ENCODE measurements at places on chromosomes 7 and 10.

GRCh38 chr7:138919911-138920310 is 61.3 kb downstream of the KIAA1549 start:
- no peak for DNase-seq

DNA sequence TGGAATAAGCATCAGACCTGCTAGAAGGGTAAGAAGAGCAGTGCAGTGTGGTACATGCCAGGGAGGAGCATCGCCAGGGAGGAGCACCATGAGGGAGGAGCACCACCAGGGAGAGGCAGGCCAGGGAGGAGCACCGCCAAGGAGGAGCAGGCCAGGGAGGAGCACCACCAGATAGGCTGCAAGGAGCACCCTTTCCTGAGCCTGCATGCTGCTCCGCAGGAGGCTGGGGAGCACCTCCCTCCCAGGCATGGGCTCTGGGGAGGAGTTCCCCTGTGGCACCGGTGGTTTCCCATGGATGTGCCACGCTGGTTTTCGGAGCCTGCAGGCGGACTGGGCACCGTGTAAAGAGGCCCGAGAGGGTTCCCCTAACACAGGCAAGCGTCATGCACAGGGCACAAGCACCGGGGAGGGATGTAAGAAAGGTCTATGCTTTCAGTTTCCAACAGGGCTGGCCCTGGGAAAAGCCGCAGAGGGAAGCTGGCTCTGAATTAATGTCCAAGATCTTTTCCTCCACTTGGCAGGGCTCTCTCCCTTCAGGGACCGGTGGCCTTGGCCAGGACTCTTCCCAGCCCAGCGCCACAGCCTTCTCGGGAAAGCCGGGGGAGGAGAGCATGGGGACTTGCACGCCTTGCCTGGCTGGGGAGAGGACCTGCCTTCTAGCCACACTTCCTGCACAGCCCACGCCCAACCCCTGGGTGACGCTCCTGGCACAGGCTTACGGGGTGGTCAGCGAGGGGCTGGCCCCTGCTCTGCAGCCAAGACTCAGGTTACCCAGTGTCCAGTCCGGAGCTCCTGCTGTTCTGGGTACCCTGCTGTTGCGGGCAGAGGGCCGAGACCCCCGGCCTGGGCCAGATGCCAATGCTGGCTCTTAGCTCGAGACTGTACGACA is 11.5 kb upstream of the GPER1 start:
- no peak for DNase-seq

DNA sequence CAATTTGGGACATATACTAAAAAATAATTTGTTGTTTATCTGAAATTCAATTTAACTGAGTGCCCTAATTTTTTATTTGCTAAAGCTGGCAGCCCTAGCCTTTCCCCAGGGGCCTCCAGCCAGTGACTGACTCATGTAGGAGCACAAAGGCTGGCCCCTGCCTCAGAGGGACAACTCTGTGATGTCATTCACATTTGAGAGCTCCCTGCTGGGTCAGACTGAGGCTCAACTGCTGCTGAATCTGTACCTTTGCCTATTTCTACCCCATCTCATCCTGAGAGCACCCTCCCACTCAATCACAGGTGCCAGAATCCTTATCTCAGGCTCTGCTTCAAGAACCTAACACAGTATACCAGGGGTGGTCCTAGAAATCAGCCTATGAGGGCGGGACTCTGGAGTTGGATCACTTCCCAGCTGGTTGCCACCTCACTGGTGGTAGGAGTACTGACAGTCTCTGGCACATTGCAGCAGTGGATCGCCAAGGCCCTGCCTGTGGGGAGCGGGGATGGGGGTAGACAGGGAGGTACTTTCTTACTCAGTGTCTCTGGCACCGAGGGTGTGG is 11.6 kb downstream of the GCK start:
- peak; percentile 84 for DNase-seq

DNA sequence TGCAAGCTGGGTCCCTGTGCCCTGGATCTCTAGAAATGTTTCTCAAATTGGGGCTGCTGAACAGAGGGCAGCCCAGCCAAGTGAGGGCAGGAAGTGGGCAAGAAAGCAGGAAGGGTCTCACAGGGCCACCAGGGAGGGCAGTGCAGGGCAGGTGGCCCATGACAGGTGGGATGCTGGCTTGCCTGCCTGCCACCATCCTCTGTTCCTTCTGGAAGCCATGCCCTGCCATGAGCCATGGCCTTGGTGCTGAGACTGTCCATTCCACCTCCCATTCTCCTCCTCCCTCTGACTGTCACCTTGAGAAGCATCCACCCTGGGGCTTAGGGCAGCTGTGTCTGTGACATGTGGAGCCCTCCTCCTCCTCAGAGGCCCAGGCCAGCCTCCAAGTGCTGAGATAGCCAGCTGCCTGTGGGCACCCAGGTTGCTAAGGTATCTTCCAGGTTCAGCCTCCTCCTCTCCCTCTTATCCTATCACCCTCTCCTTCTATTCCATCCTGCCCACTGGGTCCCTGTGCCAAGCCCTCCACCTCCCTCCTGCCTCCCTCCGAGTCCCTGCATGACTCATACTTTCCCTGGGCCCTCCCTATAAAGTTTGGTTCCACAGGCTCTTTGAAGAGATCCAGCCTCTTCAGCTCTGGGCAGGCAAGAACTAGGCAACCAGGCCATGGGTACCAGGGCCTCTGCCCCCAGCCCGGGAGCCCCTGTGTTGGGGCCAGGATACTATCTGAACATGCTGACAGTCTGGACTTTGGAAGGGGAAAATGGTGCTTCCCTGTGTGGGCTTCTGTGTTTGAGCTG is 1.3 kb downstream of the VSIR start:
- peak; percentile 89 for DNase-seq

DNA sequence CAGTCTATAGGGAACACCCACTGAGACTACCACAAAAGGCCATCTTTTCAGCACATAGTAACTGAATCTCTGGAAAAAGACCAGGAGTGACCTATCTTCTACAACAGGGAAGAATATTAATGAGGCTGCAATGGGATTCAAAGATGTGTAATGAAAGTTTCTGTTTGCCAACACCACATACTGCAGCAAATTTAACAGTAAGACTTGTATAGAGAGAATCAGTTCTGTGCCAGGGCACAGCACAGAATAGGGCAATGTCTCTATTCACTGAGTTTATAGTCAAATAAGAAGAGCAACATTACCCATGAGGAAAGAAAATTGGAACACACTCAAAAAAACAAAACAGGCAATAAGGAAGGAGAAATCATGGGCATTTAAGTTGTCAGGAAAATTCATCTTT is 91.4 kb upstream of the PTN start:
- DNase-seq = no peak

- no peak for DNase-seq
Measured at GRCh38 chr7:66845379-66846095, 75.5 kb upstream of the TMEM248 start.

GRCh38 chr10:119853574-119853973 is 19.1 kb downstream of the MCMBP start:
- no peak for DNase-seq

- no peak for DNase-seq
Measured at GRCh38 chr10:78640796-78641636, 427.8 kb upstream of the ZMIZ1 start.

- no peak for DNase-seq
Measured at GRCh38 chr7:128452552-128452951, 3.1 kb upstream of the HILPDA start.

DNA sequence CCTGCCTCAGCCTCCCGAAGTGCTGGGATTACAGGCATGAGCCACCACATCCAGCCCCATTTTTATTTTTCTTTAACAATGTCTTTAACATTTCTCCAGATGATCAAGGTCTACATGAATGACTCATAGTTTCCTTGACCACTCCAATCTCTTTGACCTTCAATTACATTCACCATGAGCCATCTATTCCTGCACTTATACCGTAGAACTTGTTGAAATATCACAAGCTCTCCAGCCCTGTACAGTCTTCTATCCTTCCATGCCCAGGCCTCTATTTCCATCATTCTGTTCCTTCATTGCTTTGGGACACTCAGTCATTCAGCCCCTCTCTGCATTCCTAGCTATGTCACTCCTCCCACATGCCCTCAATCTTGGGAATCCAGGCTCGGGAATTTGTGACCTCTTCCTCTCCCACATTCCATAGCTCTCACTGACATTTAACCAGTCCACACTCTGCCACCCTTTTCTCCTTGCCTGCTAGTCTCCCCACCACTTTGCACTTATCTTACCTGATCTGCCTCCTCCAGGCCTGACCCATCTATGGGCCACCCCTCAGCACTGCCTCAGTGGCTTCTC is 151.8 kb upstream of the STK17A start:
- peak; percentile 54 for DNase-seq

- DNase-seq = no peak
Measured at GRCh38 chr10:102758240-102758932, 14.6 kb downstream of the WBP1L start.

- no peak for DNase-seq
Measured at GRCh38 chr10:76274933-76275332, 843.5 kb downstream of the LRMDA start.

GRCh38 chr10:71995887-71996575 is 31.8 kb downstream of the CHST3 start:
- no peak for DNase-seq

GRCh38 chr10:86225103-86225782 is 141.4 kb downstream of the GRID1 start:
- peak; percentile 97 for DNase-seq

DNA sequence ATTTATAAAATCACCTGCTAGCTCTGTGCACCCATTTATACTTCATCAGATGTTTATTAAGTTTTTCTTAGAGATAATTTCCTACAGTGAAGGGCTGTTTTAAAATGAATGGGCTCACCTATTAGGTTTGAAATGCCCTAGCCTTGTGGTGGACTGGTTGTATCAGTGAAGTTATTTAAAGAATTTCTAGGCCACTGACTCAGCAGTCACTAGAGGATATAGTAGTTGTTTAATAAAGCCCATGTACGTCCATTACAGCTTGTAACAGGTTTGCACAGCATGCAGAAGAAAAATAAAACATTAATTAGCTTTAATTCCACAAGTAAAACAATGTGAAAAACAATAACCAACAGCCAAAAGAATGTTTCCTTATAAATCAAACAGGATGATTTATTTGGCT is 128.0 kb downstream of the RSU1 start:
- no peak for DNase-seq
